ENCODE measurements at places on chromosomes 5 and 9.

DNA sequence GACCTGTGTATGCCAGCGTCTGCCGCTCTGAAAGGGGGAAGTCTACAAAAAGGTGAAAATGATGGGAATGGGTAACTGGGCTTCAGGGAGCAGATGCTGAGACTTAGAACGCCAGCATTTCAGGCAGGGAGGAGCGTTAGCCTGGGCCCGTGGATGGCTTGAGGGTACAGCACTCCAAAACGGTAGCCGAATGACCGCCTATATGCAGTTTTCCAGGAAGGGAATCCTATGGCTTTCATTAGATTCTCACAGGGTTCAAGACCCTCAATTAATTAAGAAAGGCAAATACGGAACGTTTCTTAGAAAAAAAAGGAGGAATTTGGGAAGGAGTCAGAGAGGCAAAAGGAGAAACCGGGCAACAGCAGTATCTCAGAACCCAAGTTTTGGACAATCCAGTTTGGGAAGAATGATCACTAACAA is 639 bp downstream of the AMACR start:
- no peak for DNase-seq

GRCh38 chr9:15268317-15268716 is 38.7 kb downstream of the TTC39B start:
- no peak for DNase-seq

GRCh38 chr9:27340961-27341511 is 44.1 kb upstream of the EQTN start:
- DNase-seq, result no peak

DNA sequence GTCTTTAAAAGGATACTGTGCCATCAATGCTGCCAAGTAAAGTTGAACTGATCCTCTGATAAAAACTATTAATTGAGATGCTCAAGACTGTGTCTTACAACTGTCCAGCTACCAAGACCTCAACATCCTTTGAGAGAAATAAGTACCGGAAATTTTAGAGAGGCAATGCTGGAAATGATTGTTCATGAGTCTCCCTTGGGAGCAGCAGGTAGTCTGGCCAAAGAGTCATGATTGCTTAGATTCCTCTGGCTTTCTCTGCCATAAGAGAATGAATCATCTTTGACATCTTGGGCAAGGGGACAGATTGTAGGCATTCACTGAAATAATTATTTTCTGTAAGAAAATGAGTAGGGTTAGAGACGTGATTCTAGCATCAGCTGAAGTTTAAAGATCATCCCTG is 466.6 kb upstream of the DAB2 start:
- DNase-seq, result no peak

DNA sequence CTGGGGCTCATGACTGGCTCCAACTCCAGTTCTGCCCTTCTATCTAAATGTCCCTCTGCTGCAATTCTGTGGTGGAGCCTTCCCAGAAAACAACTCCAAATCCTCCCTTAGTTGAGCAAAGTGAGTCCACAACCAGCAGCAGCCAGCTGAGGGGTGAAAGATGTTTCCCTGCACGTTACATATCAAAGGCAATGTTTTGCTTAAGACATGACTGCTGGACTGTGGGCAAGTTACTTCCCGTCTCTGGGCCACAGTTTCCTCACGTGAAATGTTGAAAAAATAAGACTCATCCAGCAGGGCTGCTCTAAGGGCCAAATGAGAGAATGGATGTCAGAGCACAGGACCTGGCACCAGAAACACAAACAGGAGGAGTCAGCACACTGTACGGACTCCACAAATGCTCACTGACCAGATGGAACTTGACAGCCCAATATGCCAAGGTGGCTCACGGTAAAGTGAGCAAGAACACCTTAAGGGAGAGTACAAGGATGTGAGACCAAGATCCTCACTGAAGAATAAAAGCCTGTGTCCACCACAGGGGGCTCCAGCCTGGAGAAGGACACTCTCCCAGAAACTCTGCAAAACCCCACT is 138.4 kb upstream of the ABCA1 start:
- no peak for DNase-seq

DNA sequence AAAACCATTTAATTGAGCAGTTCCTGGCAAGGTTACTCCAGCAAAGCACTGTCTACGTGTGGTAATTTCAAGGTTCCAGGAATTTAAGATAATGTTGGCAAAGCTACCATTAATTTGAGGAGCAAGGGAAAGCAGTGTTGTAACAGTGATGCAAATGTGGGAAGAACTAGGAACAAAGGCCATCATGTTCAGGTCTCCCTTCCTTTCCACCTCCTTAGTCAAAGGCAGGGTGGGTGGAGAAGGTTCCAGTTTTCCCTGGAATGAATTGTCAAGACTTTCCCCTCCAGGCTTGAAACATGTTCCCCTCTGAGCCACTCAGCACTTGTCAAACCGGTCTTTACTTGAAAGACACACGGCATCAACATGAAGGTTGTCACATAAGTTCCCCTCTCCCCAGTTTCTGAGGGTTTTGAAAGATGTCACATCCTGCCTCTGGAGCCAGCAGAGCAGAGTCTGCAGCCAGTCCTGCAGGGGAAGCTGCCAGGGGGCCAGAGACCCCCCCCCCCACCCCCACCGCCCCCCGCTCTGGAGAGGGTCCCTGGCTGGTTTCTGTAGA is 226.0 kb downstream of the GAS1 start:
- no peak for DNase-seq

DNA sequence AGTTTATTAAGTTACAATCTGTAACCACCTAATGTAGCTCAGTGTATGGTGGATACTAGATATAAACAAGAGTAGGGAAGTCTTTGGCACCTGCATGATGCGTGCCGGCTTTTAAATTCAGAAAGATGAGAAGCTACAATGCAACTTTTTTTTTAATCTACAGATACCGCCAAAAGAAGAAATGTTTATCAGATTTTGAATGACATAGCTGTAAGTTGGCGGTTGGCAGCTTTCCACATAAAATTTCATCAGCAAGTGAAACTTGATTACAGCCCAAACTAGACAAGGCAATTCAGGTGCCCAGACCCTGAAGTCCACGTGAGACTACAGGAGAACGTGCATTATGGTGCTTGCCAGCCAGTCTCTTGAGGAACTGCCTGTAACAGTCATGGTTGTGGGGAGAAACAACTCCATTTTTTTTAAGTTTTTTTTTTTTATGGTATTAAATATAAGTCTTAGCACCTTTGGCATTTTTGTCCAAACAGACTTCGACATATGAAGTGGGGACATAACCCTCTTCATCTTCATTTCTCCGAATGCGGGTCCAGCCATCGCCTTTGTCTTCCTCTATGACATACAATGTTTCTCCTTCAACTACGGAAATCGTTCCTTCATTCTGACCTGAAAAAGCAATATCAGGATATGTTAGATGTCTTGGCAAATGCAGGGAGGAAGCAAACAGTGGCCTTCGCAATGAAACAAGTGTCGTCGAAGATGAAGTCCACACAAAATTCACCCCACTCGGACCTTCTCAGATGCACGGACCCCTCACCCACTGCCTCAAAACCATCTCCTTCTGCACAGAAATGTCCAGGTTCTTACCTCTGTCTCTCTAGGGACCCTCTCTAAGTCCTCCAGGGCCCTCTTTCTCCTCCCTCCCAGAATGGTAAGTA is 60.4 kb downstream of the USP20 start:
- no peak for DNase-seq

- DNase-seq, result no peak
Observed at GRCh38 chr5:126074538-126074937, 348.7 kb upstream of the GRAMD2B start.

DNA sequence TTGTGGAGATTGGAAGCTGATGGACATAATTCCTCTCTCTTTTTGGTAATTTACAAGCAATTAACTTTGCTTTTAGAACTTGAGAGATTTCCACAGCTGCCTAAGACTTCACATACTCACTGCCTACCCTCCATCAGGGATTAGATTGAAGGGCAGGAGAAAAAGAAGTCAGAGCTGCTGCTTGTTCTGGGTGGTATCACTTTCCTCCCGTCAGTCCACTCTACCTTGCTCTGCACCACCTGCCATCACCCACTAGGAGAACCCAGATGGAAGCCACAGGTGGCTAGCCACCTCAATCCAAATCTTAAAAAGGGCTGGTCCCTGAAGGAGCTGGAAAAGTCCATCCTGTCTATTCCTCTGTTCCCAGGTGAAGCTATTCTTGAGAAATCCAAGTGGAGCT is 10.5 kb downstream of the IRF1 start:
- no peak for DNase-seq

DNA sequence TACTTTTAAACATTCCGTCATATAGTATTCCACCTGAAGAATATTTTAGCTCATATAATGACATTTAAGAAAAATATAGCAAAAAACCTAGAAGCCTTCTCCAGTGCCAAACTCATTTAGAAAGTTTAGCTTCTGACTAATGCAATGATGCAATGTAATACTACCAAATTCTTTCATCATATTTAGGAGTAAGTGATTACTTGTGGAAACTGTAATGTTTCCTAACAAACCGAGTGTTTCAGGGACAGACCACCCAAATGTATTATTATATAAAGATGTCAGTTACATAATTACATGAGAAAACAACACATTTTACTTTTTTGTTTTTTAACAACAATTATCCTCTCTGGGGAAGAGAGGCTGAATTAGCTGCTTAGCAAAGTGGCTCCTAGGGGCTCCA is 316.2 kb downstream of the ARL15 start:
- DNase-seq, result no peak

GRCh38 chr5:33901156-33901555 is 9.4 kb upstream of the ADAMTS12 start:
- no peak for DNase-seq

DNA sequence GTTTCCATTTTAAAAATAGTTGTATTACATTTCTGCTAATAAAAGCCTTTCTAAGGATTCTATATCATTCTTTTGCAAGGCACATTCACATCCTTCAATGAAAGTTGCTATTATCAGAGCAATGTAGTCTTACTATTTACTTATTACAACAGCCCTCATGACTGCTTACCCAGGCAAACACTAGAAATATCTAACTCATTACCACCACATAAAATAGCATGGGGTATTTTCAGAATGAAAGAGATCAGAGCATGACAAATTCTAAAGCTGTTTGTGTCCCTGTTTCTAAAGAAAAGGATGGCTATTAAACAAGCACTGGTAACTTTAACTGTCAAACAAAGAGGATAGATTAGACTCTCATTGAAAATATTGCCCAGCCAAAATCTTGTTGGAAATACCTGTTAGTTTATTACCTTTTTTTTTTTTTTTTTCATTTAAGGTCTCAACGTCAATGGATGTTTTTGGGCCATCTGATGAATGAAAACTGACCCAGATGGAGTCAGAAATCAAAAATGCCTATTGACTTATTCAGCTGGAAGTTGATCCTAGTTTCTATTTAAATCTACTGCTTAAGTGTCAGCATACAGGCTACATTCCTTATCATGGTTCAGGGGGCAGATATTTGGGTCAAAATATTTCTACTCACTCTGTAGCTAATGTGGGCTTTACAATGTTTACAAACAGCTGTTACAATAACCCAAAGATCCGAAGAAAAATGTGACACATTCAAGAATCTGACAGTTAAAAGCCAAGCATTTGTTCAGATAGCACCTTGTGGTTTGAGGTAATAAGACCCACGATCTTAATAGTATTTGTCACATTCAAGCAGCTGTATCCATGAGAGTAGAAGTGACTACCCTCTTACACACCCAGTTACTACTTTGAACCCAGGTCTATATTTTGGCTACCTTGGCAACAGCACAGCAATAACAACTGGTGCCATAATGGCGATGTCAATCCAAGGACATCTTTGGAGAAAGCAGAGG is 554.8 kb upstream of the MEF2C start:
- no peak for DNase-seq

DNA sequence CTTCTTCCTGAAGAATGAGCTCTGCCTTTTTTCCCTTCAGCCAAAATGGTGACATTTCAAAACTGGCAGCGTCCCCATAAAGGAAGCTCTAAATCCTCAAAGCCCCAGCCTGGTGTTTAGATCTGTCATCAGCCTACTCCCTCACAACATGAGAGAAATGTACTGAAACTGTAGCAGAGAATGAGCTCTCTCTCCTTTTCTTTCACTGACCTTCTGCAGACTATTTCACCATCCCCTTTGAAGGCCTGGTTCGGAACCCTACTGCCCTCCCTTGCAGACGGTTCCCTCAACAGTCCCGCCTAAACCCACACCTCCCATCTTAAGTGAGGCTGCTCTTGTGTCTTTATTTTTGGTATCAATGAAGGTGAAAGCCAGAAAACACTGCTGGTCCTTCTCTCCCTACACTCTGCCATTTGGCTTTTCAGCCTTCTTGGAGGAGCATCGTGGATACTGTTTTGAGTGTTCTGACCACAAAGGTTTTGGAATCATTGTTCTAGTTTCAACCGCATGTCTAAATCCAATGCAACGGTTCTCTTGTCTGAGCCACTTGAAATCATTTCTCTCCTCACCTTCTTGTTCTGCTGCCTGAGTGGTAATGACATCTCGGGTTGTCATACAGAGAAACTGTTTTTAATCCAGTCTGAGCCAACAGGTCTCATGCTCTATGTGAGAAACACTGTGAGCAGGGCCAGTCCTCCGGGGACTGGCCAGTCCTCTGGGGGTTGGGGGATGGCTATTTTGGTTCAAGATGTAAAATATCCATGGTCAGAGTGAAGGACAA is 39.0 kb downstream of the ITK start:
- DNase-seq, result no peak

- DNase-seq, result no peak
Observed at GRCh38 chr5:133253070-133253469, 201.3 kb downstream of the HSPA4 start.

- no peak for DNase-seq
Observed at GRCh38 chr9:18596920-18597319, 123.0 kb downstream of the ADAMTSL1 start.

DNA sequence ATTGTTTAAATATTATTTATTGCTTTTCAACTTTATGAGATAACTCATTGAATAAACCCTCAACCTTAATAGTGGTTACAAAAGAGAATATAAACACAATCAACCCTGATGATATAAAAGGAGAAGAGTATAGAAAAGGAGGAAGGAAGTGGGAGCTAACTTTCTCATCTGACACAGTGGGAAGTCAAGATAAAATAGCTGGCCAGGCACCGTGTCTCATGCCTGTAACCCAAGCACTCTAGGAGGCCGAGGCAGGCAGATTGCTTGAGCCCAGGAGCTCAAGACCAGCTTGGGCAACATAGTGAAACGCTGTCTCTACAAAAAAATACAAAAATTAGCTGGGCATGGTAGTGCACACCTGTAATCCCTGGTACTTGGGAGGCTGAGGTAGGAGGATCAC is 93.5 kb downstream of the PPP2R2B start:
- DNase-seq, result no peak

DNA sequence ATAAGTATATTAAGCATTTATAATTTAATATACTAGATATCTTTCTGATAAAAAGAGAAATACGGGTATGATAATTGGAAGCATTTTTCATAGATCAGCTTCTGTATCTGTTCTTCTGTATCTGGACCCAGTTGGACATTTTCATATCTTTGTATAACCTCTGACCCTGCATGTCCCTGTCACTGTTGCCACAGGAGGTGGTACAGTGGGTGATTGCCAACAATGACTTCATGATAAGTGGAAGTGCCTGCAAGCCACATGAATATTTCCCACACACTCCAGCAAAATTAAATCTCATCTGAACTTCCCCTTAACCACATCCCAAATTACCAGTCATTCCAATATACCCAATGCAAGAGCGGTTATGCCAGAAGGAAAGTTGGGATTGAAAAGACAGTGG is 376.4 kb downstream of the ARRDC3 start:
- DNase-seq, result no peak

Measured in activated CD4-positive, alpha-beta T cell treated with anti-CD3 and anti-CD28 coated beads, Interleukin-2, amount 50 U/mL, for 24 hours (primary cell).